Muscle of leg (tissue), 16 donors: ENCODE measurements at places on chromosomes 11 and 22. TPM values are rescaled to one million over a fixed set of nuclear protein-coding genes. Genes with fewer than 3 reads are reported as not detected.

APLNR gene
- 43.2 TPM for total RNA-seq

DNA sequence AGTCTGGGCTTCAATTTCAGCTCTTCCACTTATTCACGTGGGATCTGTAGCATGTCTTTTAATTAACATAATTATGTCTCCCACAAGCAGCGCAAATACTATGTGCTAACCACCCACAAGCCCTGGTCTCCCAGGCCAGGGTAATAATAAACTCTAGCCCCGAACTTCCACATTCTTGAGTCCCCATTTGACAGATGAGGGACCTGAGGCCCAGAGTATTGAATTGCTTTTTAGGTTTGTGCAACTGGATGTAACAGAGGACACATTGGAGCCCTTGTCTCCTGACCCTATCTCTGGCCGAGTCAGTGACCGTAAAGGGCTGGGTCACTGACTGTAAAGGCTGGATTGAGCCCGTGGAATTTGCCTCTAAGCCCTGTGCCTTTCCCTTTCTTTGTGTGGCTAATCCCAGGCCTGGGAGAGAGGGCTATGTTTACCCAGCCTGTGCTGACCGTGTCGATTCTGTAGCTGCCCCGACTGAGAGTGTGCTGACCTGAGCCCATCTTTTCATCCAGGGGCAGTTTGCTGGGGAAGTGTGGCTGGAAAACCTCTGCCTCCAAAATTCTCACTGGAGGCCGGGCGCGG, 3.9 kb downstream of the CRYBB2 start:
- no peak for DNase-seq

GRCh38 chr11:93849751-93850593, 446 bp downstream of the VSTM5 start:
- peak; percentile 29 for DNase-seq

GRCh38 chr11:90288212-90288821, 65.5 kb upstream of the CHORDC1 start:
- DNase-seq, result peak; percentile 44

CLMP gene
- total RNA-seq, result 13.9 TPM

- DNase-seq, result no peak
Observed at GRCh38 chr11:70210051-70210501, 7.0 kb downstream of the FADD start.

P2RY6 gene
- 0.53 TPM for total RNA-seq

DNA sequence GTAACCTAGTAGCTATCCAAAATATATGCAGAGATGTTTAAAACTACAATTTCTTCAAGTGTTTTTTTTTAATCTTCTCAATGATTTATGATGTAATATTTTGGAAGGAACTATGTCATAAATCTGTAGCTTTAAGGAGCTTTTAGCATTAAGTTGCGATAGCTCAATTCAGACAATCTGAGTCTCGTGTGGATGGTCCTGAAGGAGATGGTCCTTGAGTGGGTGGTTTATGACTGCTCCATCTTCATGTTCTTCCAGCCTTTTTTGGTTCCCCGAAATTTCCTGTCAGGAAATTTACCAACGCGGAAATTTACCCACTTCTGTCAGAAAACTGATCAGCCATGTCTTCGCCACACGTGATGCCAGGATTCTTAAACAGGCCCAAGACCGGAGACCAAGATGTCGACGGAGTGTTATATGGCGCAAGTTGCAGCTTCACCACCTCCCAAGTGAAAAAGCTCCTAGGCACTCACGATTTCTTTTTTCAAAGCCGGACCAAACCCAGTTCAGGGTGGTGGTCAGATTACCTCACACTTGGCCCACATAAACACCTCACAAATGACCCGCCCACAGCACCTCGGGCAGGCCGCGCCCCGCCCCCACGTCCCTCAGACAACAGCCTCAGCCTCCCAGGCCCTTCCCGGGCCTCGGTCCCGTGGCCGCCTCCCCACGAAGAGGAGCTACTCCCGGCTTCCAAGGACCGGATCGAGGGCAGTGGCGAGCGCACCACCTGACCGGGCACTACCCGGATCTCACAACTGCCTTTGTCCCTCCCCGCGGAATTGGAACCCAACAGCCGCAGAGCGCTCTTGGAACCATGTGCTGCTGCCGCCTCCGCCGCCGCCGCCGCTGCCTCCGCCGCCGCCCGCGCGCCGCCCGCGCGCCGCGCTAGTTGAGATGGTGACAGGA, at the start of gene MORC2:
MORC2 (minus strand) TSS at position 760 of the 909 bp plus-strand sequence. CDS start 885 bp downstream, outside the sequence.
- no peak for DNase-seq

GAL3ST3 gene
- total RNA-seq, result 0.80 TPM

CBLIF gene
- total RNA-seq, result not detected

DNA sequence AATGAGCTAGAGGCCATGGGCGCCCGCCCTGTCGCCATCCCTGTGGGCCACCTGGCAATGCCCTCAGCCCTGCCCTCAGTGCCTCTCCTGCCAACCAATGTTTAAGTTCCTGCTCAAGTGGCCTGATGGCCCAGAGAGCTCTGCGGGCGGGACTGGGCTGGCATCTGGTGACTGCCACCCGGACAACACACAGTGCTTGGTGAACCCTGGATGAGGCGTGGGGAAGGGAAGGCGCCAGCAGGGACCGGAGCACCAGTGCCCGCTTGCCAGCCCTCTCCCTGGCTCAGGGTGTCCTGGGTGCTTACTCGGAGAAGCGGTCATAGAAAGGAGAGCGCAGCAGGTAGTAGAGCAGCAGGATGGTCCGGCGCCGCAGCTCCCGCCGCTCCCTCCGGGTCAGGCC, 4.2 kb downstream of the PEX16 start:
- DNase-seq, result no peak

- no peak for DNase-seq
Observed at GRCh38 chr11:130429120-130429681, 792 bp upstream of the ADAMTS8 start.

DNA sequence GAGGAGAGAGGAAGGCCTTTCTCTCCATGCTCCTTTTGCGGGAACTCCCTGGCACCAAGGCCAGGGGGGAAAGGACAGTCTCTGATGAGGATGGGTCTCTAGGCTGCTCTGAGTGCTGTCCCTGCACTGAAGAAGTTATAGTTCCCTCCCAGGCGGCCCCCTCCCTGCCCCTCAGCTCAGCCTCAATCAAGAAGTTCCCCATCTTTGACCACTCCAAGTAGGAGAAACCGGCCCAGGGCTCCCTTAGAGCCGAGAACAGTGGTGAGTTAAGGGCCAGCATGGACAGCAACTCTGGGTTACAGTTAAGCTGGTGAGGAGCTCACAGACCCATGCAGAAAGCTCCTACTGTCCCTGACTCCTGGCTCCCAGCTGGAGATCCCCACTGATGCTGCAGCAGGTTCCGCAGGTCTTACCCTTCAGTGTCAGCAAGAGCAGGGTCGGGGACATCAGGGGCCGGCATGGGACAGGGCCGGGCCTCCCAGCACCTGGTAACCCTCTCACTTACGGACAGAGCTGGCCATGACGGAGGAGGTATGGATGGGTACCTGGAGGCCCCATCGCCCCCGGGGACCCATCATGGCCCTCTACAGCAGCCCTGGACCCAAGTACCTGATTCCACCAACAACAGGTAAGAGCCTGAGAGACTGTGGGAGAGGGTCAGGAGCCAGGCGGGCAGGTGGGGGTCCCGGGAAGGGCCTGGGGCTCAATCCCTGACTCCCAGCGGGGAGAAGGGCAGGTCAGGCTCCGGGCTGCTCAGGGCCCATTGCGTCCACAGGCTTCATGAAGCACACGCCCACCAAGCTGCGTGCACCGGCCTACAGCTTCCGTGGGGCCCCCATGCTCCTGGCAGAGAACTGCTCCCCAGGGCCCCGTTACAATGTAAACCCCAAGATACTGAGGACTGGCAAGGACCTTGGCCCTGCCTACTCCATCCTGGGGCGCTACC, 4.2 kb downstream of the SCGB1C1 start:
- DNase-seq, result peak; percentile 8

GRCh38 chr11:66326261-66327111, 9.6 kb upstream of the CD248 start:
- DNase-seq, result peak; percentile 75

MFNG gene
- total RNA-seq, result 5.2 TPM
